ENCODE measurements at places on chromosomes 12 and 14.

GRCh38 chr14:95679148-95679815 is 6.9 kb upstream of the TCL1B start:
- no peak for DNase-seq

DNA sequence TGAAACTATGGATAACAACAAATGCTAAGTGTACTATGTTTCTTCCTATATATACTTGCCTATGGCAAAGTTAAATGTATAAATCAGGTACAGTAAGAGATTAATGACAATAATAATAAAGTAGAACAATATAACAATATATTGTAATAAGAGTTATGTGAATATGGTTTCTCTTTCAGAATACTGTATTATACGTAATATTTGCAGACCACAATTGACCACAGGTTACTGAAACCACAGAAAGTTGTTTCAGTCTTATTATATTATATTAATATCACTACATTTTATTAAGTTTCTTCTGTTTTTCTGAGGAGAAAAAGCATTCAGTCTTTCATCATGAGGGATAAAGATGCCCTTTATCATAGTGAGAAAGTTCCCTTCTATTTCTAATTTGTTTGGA is 131.2 kb downstream of the EML1 start:
- no peak for DNase-seq

- no peak for DNase-seq
Measured at GRCh38 chr12:29741342-29742241, 42.1 kb downstream of the TMTC1 start.

DNA sequence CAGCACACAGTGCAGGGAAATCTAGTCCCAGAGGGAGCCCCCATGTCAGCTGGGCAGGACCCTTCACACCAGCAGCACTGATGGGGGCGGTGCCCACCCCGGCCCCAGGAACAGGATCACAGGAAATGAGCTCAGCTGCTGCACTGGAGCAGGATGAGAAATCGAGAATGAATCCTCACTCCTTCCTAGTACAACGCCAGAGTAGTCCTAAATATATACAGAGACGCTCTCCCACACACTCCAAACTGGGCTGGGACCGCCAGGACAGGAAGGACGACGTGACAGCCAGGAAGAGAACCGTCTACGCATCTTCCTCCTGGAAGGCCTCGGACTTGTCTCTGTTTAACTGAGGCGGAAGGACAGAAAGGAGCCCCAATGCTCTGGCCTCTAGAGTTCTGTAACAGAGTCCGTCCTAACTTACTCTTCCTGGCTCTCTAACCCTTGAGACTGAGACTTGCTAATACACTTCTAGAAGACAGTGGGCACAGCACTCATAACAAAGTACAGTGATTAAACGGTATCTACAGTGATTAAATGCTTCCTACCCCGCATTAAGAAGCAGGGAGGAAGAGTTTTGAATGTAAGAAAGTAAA is 33.4 kb downstream of the CDC42BPB start:
- peak; percentile 35 for DNase-seq

- peak; percentile 97 for DNase-seq
Measured at GRCh38 chr14:58244556-58245387, at the start of gene PSMA3. PSMA3 (plus strand) TSS chr14:58244843; CDS start chr14:58244921, 78 bp downstream.

DNA sequence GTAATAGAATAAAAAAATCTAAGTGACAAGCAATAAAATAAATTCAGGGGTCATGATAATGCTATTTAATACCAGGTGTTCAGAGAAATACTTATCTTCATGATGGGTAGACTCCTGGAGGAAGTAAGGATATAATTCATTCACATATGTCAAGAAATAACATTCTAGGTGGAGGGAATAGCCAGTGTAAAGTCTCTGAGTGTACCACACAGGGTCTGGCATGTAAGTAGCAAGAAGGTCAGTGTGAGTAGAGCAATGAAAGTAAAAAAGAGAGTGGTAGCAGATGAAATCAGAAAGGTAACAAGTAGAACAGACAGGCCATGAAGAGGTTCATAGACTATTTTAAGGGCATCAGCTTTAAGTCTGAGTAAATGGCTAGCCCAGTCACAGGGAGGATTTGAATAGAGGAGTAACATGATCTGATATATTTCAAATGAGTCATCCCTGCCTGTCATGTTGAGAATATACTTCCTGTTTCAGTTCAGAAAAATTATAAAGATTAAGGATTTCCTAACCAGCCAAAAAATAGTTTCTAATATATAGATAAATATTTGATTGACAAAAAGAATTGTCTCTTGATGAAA is 519.9 kb downstream of the C12orf50 start:
- DNase-seq, result no peak
